ENCODE measurements at places on chromosomes 13 and 19. TPM values are rescaled to one million over a fixed set of nuclear protein-coding genes. Genes with fewer than 3 reads are reported as not detected.

Gene VSTM1
- total RNA-seq, result not detected

Gene RASIP1
- total RNA-seq, result 4.6 TPM

DNA sequence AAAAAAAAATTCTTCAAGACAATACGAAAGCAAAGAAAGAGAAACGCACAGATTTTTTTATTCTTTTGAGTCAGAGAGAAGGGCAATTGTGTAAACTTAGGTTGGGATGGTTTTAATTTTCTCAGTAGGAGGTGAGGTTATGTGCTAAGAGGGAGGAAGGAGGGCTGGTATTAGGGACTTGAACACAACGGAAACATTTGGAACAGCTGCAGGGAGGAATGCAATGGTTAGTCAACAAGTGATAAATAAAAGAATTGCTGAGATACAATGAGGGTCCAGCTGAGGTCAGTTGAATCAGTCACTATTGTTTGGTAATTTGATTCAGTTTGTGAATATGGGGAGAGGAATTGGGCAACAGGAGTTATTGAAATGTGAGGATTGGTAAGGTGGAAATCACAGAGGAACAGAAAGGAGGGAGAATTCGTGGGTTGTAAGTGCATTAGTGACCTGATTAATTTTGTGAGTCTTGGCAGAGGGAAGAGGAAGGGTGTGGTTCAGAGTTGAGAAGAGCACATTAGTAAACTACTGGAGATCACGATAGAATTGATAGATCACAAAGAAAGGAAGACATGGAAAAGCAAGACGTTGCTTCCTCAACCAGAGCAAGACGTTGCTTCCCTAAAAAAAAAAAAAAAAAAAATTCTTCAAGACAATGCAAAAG lies 499.5 kb upstream of the SPRY2 start:
- no peak overlapping the region for H3K4me3 ChIP-seq
- H3K27ac ChIP-seq, result no peak overlapping the region
- no peaks in the 10 kb centered on the region for H3K36me3 ChIP-seq
- DNase-seq, result no peak
- no peaks in the 10 kb centered on the region for H3K4me1 ChIP-seq
- no peaks in the 10 kb centered on the region for H3K27me3 ChIP-seq

GRCh38 chr13:93628136-93628797 lies 401.7 kb downstream of the GPC6 start:
- no peak overlapping the region for H3K4me3 ChIP-seq
- no peaks in the 10 kb centered on the region for H3K36me3 ChIP-seq
- no peak overlapping the region for H3K27ac ChIP-seq
- no peaks in the 10 kb centered on the region for H3K27me3 ChIP-seq
- no peaks in the 10 kb centered on the region for H3K4me1 ChIP-seq
- no peak for DNase-seq

GRCh38 chr19:34041925-34042521 lies 130.3 kb upstream of the LSM14A start:
- H3K36me3 ChIP-seq, result no peaks in the 10 kb centered on the region
- no peaks in the 10 kb centered on the region for H3K4me1 ChIP-seq
- no peak overlapping the region for H3K27ac ChIP-seq
- peak; percentile 72 for DNase-seq
- H3K4me3 ChIP-seq, result no peak overlapping the region
- peaks cover 8% of the 10 kb centered on the region for H3K27me3 ChIP-seq

DNA sequence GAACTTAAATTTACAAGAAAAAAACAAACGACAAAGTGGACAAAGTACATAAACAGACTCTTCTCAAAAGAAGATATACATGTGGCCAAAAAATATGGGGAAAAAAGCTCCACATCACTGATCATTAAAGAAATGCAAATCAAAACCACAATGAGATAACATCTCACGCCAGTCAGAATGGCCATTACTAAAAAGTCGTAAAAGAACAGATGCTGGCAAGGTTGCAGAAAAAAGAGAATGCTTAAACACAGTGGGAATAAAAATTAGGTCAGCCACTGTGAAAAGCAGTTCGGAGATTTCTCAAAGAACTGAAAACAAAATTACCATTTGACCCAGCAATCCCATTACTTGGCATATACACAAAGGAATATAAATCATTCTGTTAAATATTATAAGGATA lies 132.7 kb downstream of the UGGT2 start:
- peaks cover 7% of the 10 kb centered on the region for H3K36me3 ChIP-seq
- no peak overlapping the region for H3K4me3 ChIP-seq
- H3K27me3 ChIP-seq, result no peaks in the 10 kb centered on the region
- no peak for DNase-seq

GRCh38 chr13:107291875-107292274 lies 723.9 kb upstream of the ARGLU1 start:
- no peak for DNase-seq
- H3K4me1 ChIP-seq, result no peaks in the 10 kb centered on the region
- no peak overlapping the region for H3K4me3 ChIP-seq
- H3K27me3 ChIP-seq, result no peaks in the 10 kb centered on the region
- H3K27ac ChIP-seq, result no peak overlapping the region
